Naive B cell (primary cell): ENCODE measurements at places on chromosomes 1 and 21.

DNA sequence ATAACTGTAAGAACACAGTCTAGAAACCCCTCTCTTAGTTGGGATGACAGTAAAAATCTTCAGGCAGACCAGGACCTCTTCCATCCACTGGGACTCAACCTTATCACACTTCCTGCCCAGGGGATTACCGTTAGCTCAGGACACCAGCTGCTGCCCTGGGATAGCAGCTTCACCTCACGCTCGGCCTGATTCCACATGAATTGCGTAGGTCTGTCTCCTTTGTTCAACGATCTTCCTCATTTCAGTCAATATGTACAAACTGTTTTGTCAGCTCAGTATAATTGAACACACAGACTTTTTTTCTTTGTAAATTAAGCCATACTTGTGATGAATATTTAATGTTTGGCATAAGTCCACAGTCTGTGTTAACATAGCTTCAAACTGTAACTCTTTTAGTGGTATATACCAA, 290.4 kb downstream of the GRIK1 start:
- no peak for DNase-seq

DNA sequence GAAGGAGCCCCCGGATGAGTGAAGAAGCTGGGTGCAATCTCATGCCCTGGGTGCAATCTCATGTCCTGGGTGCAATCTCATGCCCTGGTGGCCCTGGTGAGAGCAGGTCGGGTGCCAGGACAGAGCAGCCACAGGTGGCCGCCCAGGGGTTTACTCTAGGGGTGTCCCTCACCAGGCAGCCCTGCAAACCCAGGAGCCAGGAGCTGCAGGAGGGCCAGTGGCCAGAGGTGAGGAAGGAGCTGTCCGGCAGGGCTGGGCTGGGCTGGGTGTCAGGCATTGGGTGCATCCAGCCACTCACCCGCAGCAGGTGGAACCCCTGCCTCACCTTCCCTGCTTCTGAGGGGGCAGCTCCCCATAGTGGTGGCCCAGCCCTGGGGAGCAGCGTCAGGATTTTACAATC, 79.2 kb downstream of the PRDM16 start:
- DNase-seq, result no peak

GRCh38 chr1:228341450-228341813, 65.2 kb downstream of the TRIM11 start:
- no peak for DNase-seq

- no peak for DNase-seq
These were observed 7.0 kb downstream of the KDM5B start for GRCh38 chr1:202801175-202801574.

- no peak for DNase-seq
These were observed 99.0 kb upstream of the WLS start for GRCh38 chr1:68331117-68331865.

GRCh38 chr1:91872000-91872399, 14.0 kb downstream of the TGFBR3 start:
- DNase-seq, result no peak

- no peak for DNase-seq
These were observed 1.3 kb downstream of the TRIM33 start for GRCh38 chr1:114509596-114510273.

- DNase-seq, result no peak
These were observed 147.6 kb upstream of the CAMK1G start for GRCh38 chr1:209435654-209436566.

GRCh38 chr1:21963477-21964217, 13.2 kb upstream of the CELA3B start:
- peak; percentile 67 for DNase-seq

- DNase-seq, result no peak
These were observed 34.7 kb upstream of the CLSTN1 start for GRCh38 chr1:9858293-9859035.

DNA sequence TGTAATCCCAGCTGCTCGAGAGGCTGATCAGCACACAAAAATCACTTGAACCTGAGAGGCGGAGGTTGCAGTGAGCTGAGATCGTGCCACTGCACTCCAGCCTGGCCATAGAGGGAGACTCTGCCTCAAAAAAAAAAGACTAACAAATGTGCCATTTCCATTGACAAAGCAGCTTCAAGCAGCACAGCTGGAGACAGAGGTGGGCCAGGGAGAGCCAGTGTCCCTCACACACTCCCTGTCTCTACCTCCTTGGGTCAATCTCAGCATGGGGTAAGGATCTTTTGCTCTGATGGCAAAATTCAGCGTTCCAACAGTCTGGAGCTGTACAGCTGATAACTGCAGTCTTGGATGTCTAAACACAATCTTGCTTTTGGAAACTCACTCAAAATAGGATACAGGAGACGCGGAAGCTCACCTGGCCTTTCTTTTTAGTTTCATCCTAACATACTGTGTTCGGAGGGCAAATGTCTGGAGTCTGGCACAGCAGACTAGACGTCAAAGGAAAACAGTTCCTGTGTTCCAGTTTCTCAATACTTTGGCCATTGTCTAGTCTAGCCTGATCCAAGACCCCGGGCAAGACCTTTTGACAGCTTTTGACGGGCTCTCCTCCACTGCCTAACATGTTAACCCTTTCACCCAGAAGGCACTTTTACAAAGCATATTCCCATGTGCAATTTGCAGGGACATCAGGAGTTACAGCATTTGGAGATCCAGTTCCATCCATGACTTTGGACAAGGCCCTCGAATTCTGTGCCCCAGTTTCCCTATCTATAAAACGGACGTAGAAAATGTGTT, 2.9 kb downstream of the RCC2 start:
- DNase-seq, result no peak

DNA sequence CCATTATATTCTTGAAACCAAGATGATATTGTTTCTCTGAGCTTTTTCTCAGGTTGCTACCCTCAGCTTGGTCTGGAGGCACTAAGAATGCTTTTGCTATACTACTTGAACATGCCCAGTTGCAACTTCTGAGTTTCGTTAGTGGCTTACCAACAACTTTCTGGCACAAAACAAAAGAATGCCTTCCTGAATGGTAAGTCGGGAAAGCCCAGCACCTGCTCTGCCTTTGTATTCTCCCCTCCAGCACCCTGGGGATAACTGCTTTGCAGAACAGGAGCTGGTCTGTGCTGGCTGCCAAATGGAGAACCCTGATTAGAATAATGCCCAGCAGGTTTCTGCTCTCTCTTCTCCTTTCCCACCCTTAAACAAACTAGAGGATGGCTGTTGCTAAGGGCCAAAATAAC, 149.3 kb downstream of the TGFB2 start:
- no peak for DNase-seq

DNA sequence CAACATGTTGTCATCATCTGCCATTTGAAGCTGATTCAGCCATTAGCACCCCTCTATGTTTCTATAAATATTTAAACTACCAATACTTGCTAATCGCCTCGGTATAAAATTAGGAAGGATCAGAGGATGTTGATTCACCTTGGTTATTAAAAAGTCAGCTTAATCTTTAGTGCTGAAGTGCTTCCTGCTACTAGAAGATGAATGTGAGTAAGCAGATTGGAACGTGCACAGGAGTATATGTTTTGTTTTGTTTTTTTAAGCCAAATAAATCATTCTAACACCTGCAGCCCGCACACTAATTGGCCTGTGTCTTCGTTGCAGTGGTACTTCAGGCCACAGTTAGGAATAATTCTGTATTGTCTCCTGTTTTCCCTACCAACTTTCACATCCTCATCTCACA, 485.7 kb downstream of the AJAP1 start:
- DNase-seq, result no peak

GRCh38 chr1:9823693-9823942, 147 bp downstream of the CLSTN1 start:
- no peak for DNase-seq

DNA sequence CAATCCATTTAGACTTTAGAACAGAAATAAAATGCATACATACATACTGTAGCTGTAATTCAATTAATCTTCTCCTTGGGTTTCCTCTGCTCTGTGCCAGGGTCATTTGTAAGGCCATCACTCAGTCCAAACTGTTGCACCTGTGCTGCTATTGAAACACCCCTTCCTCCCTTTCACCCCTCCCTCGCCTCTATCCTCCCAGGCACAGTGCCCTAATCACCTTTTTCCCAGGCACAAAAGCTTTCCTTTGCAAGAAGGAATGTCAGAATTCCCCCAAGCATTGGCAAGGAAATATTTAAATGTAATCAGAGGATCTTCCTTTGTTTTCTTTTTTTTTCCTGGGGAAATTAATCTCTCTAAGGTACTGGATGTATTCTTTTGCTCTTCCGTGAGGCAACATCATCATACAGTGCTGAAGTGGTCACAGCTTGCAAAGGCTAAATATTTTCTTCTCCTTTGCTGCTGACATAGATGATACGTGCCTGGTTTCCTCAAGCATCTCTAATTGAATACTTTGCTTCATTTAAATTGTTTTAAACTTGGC, 339.3 kb upstream of the NR5A2 start:
- no peak for DNase-seq

DNA sequence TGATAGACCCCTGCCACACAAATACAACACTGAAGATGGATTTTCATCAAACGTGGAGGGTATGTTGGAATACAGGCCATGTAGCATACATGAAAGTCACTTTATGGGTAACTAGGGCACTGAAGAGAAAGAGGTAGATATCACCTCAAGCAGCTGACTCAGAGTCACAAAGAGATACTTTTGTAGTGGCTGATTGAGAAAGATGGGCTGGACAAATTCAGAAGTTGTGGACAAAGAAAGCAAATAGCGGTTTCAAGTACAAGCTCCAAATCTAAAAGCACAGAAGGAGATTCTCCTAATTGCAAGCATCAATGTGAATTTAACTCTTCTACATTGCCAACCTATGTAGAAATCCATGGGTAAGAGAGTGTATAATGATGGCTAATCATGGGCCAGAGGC, 35.0 kb upstream of the RGS18 start:
- no peak for DNase-seq

GRCh38 chr1:43549921-43550597, 19.4 kb downstream of the PTPRF start:
- no peak for DNase-seq

DNA sequence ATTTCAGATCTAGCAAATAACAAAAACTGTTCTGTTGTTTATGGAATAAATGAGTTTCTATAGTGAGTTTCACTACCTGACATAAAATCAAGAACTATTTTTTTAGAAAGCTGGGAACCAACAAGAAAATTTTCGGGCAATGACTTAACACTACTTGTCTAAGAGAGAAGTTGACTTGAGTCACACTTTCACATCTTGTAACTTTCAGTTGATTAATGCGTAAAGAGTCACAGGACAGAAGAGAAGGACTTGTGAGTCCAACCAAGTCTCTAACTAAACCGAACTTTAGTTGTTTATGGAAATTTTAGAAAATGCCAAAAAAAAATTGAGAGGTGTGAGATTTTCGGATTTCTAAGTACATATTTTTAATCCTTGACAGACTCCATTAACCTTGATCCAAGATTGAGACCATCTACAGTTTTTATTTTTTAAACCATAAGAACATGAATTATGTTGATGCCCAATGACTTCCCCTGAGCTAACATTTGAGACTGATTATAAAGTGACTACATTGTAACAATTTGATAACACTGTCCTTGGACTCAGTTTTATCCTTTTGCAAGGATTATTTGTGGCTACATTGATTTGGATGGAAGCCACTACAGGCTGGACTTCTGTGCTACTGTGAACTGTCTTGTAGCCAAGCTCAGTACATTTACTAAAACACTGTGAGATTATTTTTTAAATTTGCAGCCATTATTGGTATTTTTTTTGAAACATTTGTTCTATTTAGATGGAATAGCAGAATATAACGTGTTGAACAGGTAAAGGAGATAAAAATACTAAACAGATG, 284.0 kb downstream of the PTPRC start:
- peak; percentile 30 for DNase-seq

DNA sequence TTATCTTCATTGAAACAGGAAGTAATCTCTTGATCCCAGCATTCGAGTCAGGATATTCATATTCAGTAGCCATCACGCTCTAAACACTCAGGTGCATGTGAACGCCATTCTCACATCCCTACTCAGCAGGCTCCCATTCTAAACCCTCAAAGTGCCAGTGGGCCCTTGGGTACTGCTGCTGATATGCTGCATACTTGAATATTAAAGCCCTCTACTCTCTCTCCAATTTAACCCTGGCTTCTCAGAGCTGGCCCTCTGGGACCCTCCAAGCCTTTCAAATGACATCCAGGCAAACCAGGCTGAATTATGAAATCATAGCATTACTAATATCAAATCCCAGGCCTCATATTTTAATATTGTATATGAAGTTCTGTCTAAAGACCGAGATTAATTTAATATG, 468.2 kb downstream of the NUF2 start:
- DNase-seq, result no peak
